ENCODE measurements at places on chromosomes 3 and 15.

- DNase-seq: peak; percentile 56
Observed at GRCh38 chr3:21256932-21257331, 494.1 kb downstream of the ZNF385D start.

- peak; percentile 21 for DNase-seq
Observed at GRCh38 chr3:34106879-34107278, 308.4 kb downstream of the PDCD6IP start.

GRCh38 chr3:122920986-122921385 is 106.6 kb downstream of the SEMA5B start:
- DNase-seq: no peak

- DNase-seq: no peak
Observed at GRCh38 chr15:77251662-77252061, 168.2 kb downstream of the PEAK1 start.

GRCh38 chr15:29522373-29523276 is 253.0 kb upstream of the NSMCE3 start:
- no peak for DNase-seq

DNA sequence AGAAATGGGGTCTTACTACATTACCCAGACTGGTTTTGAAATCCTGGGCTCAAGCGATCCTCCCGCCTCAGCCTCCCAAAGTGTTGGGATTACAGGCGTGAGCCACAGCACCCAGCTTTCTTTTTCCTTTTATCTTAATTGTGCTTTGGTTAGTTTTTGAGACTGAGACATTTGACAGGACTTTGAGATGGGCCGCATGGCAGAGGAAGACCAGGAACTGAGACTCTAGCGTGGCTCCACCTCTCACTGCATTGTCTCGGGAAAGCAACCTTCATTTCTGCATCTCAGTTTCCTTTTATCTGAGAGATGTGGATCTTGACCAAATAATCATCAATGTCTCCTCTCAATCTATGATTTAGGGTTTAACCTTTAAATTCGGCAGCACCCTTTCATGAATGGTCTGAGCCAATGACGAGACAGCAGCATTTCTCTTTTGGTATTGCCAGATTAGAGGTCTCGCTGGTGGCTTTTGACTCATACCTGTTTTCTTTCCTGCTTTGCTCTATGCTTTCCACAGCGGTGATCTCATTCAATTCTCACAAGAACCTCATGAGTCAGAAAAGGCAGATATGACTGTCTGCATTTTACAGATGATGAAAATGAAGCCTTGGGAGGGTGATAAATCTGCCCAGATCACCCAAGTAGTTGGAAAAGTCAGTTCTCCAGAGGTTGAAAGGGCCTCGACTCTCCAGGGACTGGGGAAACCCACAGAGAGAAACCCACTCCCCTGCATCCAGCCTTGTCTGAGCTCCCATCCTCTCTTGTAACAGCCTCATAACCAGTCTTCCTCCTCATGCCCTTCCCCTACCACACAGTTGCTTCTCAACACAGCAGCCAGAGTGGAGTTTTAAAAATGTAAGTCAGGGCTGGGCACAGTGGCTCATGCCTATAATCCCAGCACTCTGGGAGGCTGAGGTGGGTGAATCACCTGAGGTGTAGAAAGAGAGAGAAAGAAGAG is 84.8 kb upstream of the FOXB1 start:
- no peak for DNase-seq

- DNase-seq: no peak
Observed at GRCh38 chr15:100570735-100571313, 31.2 kb downstream of the LINS1 start.

DNA sequence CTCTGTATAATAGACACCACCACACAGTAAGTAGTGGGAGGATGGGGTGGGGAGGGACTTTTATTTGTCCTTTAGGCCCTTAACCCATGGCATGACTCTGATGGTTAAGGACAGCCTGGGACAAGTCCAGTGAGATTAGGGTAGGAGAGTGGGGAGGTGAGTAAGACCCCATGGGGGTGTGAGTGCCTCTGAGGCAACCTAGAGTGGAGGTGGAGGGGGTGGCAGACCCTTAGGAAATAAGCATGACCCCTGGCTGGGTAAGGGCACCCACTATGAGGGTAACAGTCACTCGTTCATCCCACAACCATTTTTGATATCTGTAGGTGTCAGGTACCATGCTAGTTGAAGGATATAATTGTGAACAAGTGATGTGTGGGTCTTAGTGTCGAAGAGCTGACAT is 21.0 kb upstream of the PSTPIP1 start:
- no peak for DNase-seq

All from SHP77 treated with DMSO at 0.1 percent for 48 hours (cell line).